AG08395 (cell line): ENCODE measurements at places on chromosomes 1 and 21.

- peak; percentile 50 for DNase-seq
These were observed 415.2 kb upstream of the DAB1 start for GRCh38 chr1:57839067-57839466.

DNA sequence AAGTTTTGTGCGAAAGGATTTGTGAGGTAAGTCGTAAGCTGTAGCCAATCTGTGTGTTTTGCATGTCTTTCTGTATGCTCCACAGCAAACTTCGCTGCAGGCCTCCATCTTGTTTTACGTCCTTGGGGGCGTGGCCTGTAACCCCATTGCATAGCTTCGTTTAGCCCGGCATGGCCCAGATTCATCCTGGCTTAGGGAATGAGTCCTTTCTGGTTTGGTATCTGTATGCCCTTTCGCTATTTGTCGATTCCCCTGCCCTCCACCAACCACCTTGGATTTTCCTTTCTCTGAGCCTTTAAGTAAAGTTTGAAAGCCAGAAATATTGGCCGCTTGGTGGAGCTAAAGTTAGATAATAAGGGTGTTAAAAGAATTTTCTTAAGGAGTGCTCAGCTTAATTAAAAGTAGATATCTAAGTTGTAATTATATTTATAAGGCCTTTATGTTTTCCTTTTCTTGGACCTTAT lies 1.1 kb downstream of the THEM4 start:
- no peak for DNase-seq

DNA sequence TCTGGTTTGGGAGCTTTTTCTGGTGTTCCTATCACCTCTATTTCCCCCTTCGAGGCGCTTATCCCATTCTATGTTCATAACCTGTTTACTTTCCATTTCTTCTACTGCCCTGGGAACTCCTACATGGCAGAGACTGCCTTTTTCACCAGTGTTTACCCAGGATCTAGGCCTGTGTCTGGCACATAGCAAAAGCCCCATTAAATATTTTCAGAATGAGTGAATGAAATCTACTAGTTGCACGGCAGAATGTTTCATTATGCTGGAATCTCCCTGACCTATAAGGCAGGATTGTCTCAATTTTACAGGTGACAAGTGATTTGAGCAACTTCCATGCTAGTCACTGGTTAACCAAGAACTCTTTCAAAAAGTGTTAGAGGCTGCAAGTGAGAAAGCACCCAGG lies 70.1 kb downstream of the PGM1 start:
- peak; percentile 41 for DNase-seq

- DNase-seq = peak; percentile 81
These were observed 532.2 kb downstream of the MATN1 start for GRCh38 chr1:30191154-30191702.

- no peak for DNase-seq
These were observed 33.8 kb upstream of the ID3 start for GRCh38 chr1:23593042-23593521.

- peak; percentile 27 for DNase-seq
These were observed 12.9 kb downstream of the DESI2 start for GRCh38 chr1:244665771-244666217.

DNA sequence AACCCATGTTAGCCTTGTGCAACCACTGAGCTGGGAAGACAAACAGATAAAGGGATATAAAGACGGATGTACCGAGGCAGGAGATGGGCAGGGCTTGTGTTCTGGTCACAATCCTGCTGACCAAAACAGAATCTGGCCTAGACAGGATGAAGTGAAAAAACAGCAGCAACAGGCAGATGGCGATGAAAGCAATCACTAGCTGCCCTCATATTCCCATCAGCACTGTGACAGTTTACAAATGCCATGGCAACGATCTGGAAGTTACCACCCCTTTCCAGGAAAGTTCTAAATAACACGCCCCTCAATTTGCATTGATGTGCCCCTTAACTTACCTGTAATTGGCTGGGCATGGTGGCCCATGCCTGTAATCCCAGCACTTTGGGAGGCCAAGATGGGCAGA lies 40.6 kb upstream of the CD46 start:
- DNase-seq = no peak

DNA sequence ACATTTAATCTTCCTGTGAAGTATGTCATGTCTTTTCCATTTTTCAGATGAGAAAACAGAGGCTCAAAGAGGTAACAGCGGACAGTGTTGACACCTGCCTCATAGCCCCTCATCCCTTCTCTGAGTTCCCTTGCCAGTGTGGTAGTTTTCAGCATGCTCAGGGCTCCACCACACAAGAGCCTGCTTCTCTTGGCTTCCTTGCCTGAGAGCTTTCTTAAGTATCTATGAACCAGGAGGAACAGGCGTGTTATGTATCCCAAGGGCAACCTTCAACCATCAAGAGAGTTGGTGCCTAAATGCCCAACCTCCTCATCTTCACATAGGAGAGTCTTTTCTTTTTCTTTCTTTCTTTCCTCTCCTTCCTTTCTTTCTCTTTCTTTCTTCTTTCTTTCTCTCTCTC lies 5.9 kb upstream of the PAFAH2 start:
- DNase-seq = no peak

- DNase-seq = no peak
These were observed 102.2 kb downstream of the TSEN15 start for GRCh38 chr1:184153731-184154130.

DNA sequence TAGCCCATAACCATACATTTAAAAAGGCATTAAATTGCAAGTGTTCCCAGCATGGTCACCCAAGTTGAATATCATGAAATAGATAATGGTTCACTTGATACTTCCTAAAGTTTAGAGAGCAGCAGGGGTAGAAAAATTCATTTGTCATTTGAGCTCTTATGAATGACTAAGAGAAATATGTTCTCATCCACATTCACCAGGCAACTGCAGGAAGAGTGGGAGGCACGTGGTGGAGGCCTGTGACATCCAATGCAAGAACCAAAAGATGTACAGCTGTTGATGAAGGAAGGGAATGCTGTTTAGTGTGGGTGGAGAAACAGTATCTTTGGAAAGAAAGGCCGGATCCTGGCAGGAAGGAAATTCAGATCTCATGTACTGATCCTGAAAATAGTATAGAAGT lies 473.1 kb downstream of the ADGRL2 start:
- DNase-seq = no peak

DNA sequence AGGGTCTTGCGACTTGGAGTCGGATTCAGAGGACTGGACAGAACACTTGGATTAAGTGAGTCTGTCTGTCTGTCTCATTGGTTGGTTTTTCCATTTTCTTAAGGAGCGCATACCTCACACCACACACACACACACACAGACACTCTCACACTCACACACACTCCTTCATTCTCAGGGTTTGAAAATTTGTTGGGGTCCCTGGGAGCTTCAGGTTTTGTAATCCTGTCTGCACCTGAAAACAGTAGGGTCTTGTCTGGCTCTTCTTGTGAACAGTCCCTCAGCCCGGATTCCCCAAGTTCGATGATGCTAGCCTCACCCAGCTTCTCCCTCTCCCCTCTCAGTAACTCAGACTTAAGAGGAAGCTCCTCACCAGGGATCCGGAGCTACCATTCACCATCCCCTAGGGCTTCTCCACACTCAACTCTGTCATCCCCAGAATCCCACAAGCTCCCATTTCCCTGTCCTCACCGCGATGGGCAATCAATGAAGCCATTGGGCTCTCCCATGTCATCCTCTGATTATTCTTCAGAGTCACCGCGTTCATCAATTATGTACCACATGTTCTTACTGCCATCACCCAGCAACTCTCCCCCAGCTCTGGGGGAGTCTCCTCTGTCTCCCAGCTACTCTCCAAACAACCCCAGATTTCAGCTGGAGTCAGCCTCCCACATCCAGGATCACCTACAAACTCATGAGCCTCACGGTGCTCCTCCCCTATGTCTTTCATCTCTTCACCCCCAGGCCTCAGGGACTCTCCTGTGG lies 1530.9 kb upstream of the TPTE start:
- DNase-seq = no peak

GRCh38 chr1:15760520-15761211 lies 2.1 kb downstream of the FBLIM1 start:
- DNase-seq = peak; percentile 81

DNA sequence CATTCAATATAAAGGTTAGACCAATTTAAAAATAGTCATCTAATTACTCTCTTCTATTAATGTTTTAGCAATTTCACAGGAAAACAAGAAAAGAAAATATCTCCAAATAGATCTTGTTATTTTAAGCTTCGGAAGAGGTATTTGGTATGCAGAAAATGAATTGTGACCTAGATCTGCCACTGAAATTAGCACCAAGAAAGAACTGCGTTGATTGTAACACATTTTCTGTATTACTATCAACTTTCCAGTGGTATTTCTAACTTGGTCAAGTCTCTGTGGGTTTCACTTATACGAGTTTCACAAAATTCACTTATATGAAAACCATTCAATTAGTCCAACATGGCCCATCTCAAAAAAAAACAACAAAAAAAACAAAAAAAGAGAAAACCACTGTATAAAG lies 11.8 kb downstream of the RSBN1 start:
- no peak for DNase-seq

GRCh38 chr1:175094626-175095025 lies 27.0 kb downstream of the TNN start:
- no peak for DNase-seq

DNA sequence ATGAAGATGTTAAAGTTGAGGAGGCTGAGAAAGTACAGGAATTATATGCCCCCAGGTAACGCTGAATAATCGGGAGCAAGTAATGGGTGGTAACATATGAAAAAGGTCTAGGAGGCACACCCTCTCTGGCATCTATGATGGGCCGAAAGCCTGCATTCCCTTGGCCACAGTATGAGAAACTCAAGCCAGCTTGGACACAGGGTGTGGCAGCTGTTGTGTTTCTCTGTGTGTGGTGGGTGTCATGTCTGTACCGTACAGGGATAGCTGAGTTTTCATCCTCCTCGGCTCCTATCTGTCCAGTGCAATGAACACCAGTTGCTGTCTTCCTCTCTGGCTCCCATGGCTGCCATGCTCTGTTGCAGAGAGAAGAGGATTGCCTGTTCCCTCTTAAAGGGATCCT lies 32.9 kb downstream of the NBPF3 start:
- DNase-seq = no peak

GRCh38 chr21:46061518-46061917 lies 36.4 kb upstream of the COL6A2 start:
- DNase-seq = no peak

GRCh38 chr1:7638078-7638477 lies 133.0 kb upstream of the VAMP3 start:
- no peak for DNase-seq

DNA sequence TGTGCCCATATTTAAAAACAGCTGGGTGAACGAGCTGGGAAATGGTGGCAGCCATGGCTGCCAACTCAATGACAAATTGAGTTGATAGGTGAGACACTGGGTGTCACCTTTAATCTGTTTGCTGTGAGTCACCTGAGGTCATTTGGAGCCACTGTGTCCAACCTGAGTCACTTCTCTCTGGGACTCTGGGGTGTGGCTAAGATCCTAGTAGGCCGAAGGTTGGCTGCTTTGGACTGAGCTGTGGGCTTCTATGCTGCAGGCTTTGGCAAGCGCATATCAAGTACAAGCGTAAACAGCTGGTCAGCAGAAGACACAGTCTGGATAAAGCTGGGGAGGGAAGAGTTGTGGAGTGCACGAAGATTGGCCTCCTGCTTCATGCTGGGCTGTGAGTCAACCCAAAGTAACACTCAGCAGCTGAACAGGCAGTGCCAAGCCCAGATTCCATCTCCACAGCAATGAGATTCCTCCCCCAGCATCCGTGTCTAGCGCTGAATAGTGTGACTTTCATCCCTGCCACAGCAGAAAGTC lies 24.0 kb downstream of the TEX35 start:
- peak; percentile 96 for DNase-seq

DNA sequence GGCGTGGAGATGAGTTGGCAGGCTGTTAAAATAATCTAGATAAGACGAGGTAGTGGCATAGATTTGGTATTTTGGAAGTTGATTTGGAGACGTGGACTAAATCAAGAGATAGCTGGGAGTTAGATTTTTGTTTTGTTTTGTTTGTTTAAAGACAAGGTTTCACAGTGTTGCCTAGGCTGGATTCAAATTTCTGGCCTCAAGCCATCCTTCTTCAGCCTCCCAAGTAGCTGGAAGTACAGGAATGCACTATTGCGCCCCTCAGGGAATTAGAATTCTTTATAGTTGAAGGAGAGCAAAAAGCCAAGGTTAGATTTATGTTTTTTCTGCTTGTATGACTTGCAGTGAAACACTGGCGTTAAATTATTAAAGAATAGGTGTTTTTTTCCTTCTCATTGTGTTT lies 22.3 kb upstream of the SNRPE start:
- peak; percentile 14 for DNase-seq

GRCh38 chr1:169487561-169487960 lies 1.8 kb upstream of the SLC19A2 start:
- no peak for DNase-seq

GRCh38 chr1:234427950-234428646 lies 50.9 kb downstream of the TARBP1 start:
- DNase-seq = no peak
